Stimulated activated CD4-positive, alpha-beta T cell treated with anti-CD3 and anti-CD28 coated beads, Interleukin-4, amount 100 ng/mL, for 1 hour (primary cell): ENCODE measurements at places on chromosomes 4 and X.

- no peak for DNase-seq
These were observed 50.2 kb upstream of the MAMLD1 start for GRCh38 chrX:150312931-150313330.

- no peak for DNase-seq
These were observed 999.5 kb upstream of the PABPC4L start for GRCh38 chr4:135201081-135201480.

GRCh38 chrX:24424948-24425347 lies 40.1 kb upstream of the PDK3 start:
- no peak for DNase-seq

DNA sequence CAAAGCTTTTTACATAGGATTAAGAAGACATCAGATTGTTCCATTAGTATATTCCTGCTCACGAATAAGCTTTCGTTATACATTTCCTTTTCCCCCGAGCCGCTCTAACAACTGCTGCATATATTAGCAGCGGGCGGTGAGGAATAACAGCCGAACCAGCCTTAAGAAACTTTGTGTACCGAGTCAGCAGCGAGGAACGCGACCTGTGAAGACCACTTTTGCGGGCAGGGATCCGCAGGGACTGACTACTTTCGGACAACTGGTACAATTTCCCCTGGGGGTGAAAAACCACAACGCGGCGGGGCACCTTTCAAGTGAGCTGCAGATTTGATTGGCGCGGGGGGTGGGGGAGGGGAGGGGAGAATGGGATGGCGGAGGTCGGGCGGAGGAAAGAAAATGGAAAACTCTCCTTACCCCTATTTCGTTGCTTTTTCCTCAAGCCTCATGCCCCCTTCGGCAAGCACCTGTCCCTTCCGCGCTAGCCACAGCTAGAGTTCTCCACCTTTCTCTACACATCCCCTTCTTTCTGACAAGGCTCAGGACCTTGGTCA lies 5.9 kb upstream of the PITX2 start:
- no peak for DNase-seq

- DNase-seq = no peak
These were observed 1216.8 kb upstream of the PABPC4L start for GRCh38 chr4:135418353-135418752.

DNA sequence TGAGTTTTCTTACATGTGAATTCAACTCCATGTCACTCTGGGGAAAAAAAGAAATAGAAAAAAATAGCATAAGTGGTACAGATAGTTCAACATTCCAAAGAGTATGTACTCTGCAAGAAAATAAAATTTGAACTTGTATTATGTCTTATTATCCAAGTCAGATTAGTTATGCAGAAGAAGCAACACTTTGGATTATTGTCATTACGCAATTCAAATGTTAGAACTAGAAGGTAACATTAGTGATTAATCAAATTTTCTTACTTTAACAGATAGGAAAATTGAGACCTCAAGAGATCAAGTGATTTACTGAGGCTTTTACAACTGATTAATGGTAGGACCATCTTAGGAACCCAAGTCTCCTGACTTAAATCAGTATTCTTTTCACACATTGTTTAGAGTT lies 159.1 kb downstream of the STIM2 start:
- no peak for DNase-seq

DNA sequence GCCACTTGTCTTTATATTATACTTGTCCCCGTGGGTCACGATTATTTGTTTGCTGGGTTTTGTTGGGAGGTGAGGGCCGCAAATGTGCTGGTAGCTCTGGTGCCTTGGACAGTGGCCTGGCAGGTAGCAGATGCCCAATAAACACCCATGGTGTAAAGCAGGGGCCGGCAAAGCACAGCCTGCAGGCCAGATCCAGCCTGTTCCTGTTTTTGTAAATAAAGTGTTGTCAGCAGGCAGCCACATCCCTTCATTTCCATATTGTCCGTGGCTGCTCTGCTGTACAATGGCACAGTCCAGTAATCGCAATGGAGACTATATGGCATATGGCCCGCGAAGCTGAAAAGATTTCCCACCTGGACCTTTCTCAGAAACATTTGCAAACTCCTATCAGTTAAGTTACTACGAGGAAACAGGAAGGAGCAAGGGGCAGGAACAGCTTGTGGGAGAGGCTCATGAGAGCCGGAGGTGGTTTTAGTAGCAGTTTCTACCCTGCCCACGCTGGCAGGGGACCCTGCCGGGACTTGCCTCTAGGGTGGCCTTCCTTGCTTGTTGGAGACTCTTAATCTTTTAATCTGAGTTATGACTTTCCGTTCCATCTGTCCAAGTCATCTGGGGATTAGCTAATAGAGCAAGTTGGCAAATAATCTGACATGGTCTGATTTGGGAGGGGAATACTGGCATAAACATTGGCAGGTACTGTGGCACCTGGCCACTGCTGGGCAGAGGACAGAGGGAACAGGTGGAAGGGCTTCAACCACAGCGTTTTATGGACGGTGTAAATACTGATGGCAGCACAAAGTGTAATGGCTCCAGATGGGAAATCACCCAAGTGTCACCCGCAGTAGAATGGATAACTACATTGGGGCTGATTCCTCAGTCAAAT lies 19.6 kb downstream of the CLCN4 start:
- DNase-seq = no peak

DNA sequence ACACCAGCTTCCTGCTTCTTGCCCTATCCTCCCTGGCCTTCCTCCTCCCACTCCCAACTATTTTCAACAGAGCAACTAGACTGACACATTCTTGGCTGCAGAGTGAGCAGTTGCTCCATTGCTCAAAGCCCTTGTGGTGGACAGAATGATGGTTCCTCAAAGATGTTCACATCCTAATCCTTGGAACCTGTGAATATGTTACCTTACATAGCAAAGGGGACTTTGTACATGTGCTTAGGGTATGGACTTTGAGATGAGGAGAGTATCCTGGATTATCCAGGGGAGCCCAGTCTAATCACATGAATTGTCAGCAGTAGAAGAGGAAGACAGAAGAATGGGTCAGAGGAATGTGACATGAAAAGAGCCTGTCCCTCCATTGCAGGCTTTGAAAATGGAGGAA lies 24.9 kb upstream of the HOPX start:
- DNase-seq = no peak

GRCh38 chrX:119240356-119240755 lies 4.3 kb downstream of the PGRMC1 start:
- no peak for DNase-seq

GRCh38 chr4:89570931-89571330 lies 263.3 kb upstream of the GPRIN3 start:
- no peak for DNase-seq

DNA sequence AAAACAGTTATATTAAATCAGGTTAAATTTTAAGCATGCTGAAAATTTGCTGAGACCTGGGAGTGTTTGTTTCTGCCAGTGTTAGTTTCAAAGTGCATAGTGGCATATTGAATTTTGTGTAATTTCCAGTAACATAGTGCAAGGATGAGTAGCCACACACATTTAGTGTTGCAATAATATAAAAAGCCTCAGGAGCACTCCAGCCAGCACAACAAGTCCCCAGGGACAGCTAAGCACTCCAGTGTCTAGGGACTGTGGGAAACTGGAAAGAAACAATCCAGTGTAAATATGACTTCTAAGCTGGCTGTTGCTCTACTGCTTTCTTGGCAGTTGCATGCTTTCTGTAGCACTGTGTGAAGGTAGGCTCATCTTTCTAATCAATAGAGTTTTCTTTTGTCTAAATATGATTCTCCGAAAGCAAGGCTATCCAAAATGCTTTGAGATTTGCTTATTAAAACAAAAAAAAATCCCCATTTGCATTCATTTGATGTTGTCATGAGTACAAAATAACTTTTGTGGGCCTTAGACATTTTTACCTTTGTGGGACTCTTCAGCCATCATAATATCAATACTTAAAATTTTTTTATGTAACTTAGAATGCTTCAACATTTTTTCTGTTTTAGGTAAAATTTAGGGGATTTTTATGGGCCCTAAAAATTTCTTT lies 24.2 kb upstream of the CXCL2 start:
- no peak for DNase-seq

GRCh38 chr4:62482355-62482754 lies 1282.2 kb downstream of the ADGRL3 start:
- DNase-seq = no peak

GRCh38 chrX:48507246-48507645 lies 1.5 kb upstream of the PORCN start:
- DNase-seq = no peak

- no peak for DNase-seq
These were observed 102.0 kb downstream of the RTL5 start for GRCh38 chrX:72029483-72030411.

GRCh38 chr4:95363559-95363925 lies 185.2 kb downstream of the UNC5C start:
- DNase-seq = no peak

DNA sequence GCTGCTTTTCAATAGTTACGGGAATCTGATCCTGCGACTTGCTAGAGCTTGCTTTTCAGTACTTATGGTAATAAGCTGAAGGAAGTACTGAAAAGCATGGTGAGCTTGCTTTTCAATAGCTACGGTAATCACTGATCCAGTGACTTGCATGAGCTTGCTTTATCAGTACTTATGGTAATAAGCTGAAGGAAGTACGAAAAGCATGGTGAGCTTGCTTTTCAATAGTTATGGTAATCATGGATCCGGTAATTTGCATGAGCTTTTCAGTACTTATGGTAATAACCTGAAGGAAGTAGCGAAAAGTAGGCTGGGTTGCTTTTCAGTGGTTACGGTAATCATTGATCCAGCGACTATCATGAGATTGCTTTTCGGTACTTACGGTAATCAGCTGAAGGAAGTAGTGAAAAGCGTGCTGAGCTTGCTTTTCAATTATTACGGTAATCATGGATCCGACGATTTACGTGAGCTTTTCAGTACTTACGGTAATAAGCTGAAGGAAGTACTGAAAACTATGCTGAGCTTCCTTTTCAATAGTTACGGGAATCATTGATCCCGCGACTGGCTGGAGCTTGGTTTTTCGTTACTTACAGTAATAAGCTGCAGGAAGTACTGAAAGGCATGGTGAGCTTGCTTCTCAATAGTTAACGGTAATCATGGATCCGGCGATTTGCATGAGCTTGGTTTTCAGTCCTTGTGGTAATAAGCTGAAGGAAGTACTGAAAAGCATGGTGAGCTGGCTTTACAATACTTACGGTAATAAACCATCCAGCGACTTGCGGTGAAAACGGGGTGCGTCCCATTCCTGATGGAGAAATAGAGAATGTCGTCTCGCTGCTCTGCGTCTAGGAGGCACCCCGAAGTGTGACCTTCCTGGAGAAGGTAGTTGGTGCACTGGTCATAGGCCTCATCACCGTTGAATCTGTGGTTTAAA lies 6.5 kb downstream of the CRLF2 start:
- DNase-seq = no peak

DNA sequence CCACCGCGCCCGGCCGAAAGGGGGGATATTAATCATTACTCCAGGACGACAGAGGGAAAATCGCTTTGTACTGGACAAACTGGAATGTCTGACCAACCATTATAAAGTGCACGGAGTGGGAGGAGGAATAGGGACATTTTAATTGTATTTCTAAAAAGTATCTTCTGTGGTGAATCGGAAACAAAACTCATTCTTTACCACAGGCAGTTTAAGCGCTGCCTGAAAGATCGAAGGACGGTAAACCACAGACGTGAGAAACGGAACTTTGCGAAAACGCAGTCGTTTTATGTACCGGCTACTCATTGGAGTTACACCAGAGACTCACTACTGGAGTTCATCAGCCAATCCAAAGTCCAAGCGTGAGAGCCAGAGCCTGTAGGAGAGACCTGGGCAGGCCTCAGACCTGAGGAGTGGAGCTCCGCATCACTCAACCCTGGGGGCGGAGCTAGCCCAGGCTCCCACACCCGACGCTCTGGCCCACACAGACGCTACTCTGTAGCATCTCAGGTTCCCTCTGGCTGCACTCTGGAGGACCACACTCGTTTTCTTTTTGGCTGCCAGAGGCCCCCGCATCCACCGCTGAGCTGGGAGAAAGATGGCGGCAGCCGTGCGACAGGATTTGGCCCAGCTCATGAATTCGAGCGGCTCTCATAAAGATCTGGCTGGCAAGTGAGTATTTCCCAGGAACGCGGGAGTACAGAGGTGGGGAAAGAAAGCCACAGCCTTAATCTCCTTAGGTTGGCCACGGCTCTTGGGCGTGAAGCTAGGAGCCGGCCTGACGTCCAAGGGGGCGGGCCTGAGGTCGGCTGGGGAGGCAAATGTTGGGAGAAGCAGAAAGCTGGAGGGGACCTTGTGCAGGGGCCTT lies at the start of gene COPS4:
TSS of gene COPS4 (plus strand) at position 554 of the 865 bp plus-strand sequence. CDS start at position 596, 42 bp downstream.
- DNase-seq = peak; percentile 92

DNA sequence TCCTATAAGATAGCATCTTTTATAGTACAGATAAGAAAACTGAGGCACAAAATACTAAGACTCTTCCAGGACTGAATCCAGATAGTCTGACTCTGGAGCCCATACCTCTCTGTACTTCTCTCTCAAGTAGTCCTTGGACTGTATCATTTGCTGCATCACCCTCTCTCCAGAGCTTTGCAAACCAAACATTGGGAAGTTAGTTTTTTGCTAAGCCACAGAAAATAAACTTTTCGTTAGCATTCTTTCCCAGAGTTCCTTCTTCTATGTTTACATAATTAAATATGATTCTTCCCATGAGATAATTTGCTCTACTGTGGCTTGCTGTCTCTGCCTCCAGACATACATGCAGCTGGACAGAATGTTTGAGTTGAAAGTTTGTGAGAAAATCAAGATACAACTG lies 22.0 kb downstream of the PPEF2 start:
- no peak for DNase-seq

GRCh38 chrX:131729295-131729694 lies 185.4 kb downstream of the OR13H1 start:
- DNase-seq = no peak

- no peak for DNase-seq
These were observed 4.8 kb upstream of the GPM6B start for GRCh38 chrX:13821738-13822137.

GRCh38 chr4:108783665-108784463 lies 21.0 kb upstream of the ETNPPL start:
- no peak for DNase-seq

GRCh38 chr4:85058551-85058950 lies 92.1 kb upstream of the WDFY3 start:
- DNase-seq = no peak

- no peak for DNase-seq
These were observed 540.3 kb downstream of the PCDH18 start for GRCh38 chr4:136992032-136992431.

DNA sequence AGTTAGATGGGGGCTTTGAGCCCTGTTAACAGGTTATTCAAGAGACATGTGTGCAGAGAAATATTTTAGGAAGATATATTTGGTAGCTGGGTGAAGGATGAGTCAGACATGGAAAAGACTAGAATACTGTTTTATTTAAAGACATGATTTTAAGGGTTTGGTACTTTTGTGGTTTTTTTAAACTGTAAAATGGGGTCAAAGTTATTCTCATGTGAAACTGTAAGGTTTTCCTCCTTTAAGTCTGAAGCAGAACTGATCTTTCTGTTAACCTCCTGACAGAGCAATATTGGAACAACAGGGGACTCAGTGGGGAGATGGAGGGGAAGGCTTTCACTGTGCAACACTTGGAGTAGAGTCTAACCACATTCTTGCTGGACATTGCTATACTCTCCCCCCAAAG lies 112.4 kb upstream of the LSM6 start:
- no peak for DNase-seq

GRCh38 chr4:58093352-58093751 lies 983.2 kb upstream of the IGFBP7 start:
- no peak for DNase-seq
